ENCODE measurements at places on chromosomes 11 and 22.

DNA sequence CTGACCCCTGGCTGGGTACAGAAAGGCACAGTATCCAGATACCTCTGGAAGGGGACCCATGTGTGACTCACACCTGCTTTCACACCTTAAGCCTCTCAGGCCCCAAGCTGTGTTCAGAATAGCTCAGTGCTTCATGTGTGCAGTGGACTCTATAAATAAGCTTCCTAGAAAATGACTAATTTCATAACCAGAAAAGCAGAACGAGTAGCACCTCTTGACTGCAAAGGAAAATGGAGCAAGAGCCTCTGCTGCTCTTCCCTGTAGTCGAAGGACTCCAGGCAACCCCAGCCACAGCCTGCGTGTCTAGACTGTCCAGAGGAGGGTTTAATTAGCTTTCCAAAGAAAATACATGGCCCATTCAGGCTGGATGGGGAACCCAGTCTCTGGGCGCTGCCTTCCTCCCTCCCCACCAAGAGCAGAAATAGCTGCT is 23.1 kb downstream of the PTPN5 start:
- DNase-seq, result no peak

DNA sequence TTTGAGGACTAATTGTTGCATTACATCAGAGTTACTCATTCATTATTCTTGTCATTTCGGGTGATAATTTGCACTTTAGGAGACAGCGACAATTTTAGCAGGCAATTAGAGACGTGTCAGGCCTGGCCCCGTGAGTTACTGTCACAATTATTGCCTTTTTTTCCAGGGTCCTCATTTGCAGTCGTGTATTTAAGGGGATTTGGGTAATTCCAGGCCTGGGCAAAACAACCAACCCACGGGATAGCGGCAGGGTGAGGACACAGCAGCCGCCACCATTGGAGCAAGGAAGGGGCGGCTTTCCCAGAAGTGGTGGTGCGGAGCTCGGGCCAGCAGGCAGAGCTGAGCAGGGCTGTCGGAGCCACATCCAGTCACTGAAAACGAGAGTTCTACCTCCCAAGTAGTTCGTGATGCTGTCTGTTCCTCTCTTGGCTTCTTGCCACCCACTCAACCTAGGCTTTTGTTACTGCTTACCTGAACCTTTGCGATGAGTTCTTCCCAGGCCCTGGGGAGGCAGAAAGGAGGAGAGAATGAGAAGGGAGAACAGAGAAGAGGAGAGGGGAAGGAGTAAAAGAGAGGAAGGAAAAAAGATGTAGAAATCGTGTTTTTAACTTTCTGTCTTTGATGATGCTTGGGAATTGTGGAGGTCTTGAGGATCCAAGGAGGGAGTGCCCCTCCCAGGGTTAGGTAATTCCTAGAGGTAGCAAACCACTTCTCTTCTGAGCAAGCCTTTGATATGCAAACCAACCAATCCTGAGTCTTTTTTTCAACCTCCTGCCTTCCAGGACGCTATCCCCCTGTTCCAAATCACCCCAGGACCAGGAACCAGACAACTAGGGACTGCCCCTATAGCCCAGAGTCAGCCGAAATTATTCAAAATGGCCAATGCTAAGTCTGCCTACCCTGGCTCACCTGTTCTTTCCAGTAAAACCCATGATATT is 236.1 kb downstream of the MIAT start:
- no peak for DNase-seq

DNA sequence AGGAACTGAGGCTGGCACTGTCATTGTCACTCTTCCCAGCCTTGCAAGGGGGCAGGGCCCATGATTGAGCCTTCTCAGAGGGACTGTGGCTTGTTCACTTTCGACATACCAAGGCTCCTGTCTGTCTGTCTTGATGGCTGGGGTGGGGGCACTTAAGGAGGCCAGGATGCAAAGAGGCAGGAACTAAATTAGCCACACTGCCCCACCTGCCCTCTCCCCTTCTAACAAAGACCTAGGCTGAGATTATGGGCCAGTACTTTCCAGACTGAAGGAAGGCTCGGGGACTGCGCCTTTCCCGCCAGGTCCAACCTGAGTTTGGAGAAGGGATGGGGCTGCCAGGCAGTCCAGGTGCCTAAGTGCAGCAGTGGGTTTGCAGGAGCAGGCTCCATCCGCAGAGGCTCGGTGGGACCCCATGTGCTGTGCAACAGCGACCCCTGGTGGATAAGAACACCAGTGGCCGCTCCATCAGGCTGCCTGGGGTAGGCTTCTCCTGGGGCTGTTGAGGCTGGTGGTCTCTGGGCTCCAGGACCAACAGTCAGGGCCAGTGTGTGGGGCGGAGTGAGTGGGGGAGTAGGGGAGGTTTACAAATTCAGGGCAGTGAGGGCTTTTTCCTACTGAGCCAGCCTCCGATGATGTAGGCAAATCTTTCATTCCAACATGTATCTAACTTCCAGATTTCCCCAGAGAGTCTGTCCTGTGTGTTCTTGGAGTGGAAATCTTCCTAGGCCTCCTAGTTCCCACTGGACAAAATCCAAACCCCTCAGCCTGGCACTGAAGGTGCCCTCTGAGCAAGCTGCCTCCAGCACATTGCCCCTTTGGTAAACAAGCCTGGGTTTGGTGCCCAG is 93.9 kb downstream of the INSC start:
- DNase-seq, result peak; percentile 44

- no peak for DNase-seq
Measured at GRCh38 chr11:124041254-124041653, at the start of gene OR10G7. TSS of gene OR10G7 (minus strand) at chr11:124041325. CDS start at chr11:124039001, 2,324 bp downstream.

GRCh38 chr11:119359365-119360214 is 13.1 kb upstream of the MFRP start:
- no peak for DNase-seq

- DNase-seq, result no peak
Measured at GRCh38 chr11:116955949-116956348, 118.5 kb upstream of the APOA1 start.

DNA sequence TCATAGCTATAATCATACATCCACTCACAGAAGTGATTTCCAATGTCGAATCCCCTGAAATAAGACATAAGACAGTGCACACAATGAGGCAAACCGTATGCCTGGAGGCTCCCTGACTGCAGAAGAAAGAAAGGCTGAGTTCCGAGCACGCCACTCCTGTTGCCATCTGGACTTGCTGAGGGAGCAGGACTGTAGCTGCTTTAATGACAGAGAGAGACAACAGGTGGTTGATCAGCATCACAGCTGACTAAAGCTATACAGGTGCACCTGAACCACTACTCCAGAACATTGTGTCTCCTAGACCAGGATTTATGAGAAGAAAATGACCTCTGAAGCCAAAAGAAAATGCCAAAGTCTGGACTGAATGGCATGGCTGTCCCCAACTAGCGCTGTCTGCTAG is 27.0 kb downstream of the TCIRG1 start:
- no peak for DNase-seq

DNA sequence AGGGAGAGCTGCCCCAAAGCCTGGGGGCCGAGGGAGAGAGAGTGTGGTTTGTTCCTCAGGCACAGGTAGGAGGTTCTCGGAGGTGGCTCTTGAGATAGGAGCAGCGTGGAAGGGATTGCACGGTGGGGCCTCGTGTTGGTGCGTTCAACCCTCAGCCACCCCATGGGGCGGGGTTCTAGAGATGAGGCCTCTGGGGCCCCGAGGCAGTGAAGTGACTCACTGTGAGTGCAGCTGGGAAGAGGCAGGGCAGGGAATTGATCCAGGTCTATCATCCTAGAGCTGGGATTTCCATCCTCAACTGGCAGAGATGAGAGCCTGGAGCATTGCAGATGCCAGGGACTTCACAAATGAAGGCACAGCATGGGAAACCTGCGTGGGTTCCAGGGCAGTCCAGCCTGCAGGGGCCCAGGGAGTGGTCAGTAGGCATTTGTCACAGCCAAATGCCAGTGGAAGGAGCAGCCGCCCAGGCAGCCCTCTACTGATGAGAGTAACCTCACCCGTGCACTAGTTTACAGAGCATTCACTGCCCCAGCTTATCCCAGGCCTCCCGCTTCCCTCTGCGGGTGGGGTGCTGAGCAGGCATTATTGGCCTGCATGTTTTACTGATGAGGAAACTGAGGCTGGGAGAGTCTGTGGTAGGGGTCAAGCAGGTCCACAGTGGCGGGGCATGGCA is 5.1 kb upstream of the SMARCB1 start:
- no peak for DNase-seq

- DNase-seq, result no peak
Measured at GRCh38 chr11:8247312-8247711, 16.4 kb downstream of the LMO1 start.

DNA sequence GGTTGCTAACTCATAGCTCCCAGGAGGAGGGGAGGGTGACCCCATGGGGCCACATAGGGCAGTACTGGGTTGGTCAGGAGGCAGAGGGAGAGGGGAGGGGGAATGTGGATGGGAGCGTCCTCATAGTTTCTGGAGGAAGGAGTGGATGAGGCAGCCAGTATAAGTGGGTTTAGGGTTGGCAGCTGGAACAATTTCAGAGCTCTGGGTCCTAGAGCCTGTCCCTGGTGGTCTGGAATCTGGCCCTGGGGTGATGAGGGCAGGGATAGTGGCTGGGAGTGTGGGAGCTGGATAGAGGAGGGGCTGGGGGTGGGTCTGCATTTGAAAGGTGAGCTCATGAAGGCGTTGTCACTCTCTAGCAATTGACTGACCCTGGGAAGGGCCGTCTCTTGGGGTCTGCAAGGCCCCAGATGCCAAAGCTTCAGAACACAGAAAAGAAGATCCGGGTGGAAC is 5.3 kb upstream of the MRGPRG start:
- DNase-seq, result no peak

- no peak for DNase-seq
Measured at GRCh38 chr11:12284316-12285050, 92.9 kb upstream of the PARVA start.

GRCh38 chr11:67572747-67573419 is 10.7 kb upstream of the GSTP1 start:
- DNase-seq, result no peak

DNA sequence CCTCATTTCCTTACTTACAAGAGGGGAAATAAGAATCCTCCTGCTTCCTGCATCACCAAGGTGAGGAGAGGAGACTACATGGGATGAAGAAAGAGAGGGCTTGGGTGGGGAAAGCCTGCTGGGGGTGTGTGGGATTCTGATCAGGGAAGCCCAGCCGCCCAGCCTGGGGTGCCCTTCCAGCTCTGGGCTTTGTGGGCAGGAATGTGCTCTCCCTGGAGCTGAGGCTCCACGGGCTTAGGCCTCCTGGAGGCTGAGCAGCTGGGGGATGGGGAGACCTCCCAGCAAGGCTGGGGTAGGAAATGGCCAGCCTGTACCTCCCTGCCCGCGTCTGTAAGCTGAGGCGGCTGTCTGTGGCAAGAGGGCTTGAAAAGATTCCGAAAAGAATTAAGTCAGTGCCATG is 206.1 kb downstream of the GRIK4 start:
- no peak for DNase-seq

DNA sequence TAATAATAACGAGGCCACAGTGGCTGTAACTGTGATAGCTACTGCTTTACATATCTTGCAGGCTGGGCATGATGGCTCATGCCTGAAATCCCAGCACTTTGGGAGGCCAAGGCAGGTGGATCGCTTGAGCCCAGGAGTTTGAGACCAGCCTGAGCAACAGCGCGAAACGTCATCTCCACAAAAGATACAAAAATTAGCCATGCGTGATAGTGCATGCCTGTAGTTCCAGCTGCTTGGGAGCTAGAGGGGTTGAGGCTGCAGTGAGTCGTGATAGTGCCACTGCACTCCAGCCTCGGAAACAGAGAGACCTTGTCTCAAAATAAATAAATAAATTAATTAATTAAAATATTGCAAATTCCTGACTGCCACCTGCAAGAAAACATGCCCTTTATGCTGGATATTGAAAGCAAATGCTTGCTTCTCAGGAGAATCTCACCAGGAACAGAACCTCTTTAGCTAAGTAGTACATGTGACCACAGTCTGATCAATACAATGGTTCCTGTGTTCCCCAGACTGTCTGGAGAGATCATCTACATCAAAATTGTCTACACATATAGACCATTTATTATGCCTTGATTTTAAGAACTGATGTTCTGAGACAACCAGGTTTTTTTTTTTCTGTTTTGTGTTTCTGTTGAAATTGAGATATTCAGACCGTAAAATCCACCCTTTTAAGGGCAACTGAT is 6.3 kb downstream of the ZBTB3 start:
- no peak for DNase-seq

- no peak for DNase-seq
Measured at GRCh38 chr11:86790867-86791849, 9.2 kb upstream of the PRSS23 start.

Data from stimulated activated CD8-positive, alpha-beta memory T cell treated with anti-CD3 and anti-CD28 coated beads, Interleukin-2, amount 100 ng/mL, for 1 hour (primary cell).